ENCODE measurements at places on chromosomes 6 and 20. TPM values are rescaled to one million over a fixed set of nuclear protein-coding genes. Genes with fewer than 3 reads are reported as not detected.

The SCRT2 gene
- 4.3 TPM for total RNA-seq

The BCAS1 gene
- 6.1 TPM for total RNA-seq

The PROCR gene
- 22.7 TPM for total RNA-seq

The TBC1D32 gene
- 66.9 TPM for total RNA-seq

The TMEM244 gene
- 40.6 TPM for total RNA-seq

The MCCD1 gene
- total RNA-seq, result not detected

The OTOR gene
- total RNA-seq, result not detected

The GLYATL3 gene
- not detected for total RNA-seq

The RIMS1 gene
- 56.7 TPM for total RNA-seq

The OVOL2 gene
- 1.1 TPM for total RNA-seq

The GJA10 gene
- total RNA-seq, result 2.5 TPM

The ENPP1 gene
- total RNA-seq, result 10.3 TPM

The GHRH gene
- total RNA-seq, result not detected

The FAM184A gene
- total RNA-seq, result 29.1 TPM

The ADGRF4 gene
- total RNA-seq, result 0.33 TPM
